ENCODE measurements at places on chromosomes 5 and 9.

- DNase-seq = peak; percentile 8
Observed at GRCh38 chr9:37676411-37676830, 25.7 kb downstream of the FRMPD1 start.

DNA sequence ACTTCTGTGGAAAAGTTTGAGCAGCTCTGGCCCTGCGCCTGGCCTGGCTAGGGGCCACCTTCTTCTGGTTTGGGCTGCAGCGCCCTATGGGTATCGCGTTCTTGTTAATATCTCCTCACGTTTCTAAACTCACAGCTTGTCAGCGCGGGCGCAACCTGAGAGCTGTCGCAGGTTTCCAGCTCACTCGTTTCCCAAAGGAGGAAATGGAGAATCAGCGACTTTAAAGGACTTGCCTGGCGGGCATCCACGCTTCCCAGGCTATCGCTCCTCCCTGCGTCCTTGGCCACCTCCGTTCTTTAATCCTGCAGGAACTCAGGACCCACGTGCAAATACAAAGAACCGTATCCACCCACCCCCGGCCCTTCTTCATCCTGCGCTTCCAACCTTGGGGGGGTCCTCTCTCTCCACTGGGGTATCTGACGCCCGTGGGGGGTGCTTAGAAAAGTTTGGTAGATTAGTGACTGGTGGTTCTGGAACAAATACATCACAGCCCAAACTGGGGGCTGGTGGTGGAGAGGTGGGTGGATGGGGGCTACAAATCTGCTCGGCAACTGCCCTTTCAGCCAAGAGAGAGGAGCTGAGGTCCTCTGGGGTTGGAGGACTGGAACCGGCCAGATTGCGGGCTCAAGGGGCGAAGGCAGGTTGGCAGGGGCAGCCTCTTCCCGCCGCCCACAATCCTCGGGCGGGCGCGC lies 578 bp upstream of the PSAT1 start:
- DNase-seq = peak; percentile 18

DNA sequence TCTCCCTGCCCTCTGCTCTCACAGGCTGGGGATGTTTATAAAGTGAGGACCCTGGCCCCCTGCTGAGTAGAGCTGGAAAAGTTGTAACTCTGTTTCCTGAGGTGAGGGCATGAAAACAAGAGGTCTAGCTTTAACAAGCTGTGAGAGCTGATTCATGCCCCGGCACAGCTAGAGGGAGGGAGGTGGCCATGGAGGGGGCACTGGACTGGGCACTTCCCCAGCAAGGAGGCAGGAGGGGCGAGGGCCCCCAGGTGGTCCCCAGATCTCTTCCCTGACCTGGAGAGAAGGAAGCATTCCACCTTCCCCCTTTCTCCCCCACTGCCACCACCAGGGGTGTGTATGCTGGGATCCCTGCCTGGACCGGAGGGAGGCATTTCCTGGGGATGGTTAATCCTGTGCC lies at the start of gene MSMP:
Gene MSMP (minus strand): TSS at position 13 of the 400 bp plus-strand sequence. CDS start 147 bp downstream, outside the sequence.
- DNase-seq = no peak

- DNase-seq = no peak
Observed at GRCh38 chr5:142597025-142597424, 88.9 kb downstream of the FGF1 start.

- DNase-seq = no peak
Observed at GRCh38 chr5:159489779-159490178, 159.5 kb upstream of the IL12B start.

GRCh38 chr5:132787076-132787475 lies 10.0 kb upstream of the SEPTIN8 start:
- no peak for DNase-seq

GRCh38 chr5:142874540-142874939 lies 104.4 kb downstream of the ARHGAP26 start:
- no peak for DNase-seq

DNA sequence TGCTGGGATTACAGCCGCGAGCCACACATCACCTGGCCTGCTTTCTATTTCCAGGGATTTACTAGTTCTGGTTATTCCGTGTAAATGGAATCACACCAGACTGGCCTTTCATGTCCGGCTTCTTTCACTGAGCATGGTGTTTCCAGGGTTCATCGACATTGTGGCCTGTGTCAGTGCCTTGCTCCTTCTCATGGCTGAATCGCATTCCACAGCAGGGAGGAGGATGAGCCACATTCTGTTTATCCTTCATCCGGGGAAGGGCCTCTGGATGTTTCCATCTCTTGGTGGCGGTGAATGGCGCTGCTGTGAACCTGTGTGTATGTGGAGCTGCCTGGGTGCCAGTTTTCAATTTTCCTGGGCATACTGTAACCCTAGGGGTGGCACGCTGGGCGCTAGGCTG lies 58.7 kb upstream of the RNU6ATAC start:
- no peak for DNase-seq

GRCh38 chr5:168002116-168002515 lies 289.3 kb upstream of the WWC1 start:
- no peak for DNase-seq

DNA sequence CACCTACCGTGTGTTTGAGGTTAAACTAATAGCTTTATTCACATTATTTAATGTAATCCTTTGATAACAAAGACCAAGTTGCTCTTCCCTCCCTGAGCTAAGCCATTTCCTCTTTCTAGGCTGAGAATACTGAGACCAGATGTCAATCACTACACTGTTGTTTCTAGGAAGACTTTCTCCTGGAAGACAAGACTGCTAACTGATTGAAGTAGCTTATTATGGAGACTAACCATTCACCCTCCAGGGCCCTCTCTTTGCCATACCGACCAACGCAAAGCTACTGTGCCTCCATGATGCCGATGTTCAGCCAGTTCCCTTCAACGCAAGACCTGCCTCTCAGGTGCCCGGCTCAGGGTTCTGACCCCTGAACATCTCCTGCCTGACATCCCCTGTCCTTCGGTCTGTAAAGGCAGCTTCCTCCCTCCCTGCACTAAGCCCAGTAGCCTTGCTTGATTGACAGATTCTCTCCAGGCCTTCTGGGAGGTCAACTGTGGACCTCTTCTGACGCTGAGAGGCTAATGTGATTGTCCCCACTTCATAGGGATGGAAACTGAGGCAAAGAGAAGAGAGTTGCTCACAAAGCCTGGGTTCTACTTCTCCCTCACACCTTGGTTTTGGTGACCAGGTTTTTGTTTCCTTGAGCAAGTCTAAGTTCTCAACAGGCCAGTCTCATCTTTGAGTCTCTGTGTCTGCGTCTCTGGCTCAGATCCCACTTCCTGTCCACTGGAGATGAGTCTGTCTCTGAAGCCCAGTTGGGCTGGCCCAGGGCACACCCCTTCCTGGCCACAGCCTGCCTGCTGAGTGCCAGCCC lies 259.7 kb upstream of the IRX2 start:
- DNase-seq = no peak

DNA sequence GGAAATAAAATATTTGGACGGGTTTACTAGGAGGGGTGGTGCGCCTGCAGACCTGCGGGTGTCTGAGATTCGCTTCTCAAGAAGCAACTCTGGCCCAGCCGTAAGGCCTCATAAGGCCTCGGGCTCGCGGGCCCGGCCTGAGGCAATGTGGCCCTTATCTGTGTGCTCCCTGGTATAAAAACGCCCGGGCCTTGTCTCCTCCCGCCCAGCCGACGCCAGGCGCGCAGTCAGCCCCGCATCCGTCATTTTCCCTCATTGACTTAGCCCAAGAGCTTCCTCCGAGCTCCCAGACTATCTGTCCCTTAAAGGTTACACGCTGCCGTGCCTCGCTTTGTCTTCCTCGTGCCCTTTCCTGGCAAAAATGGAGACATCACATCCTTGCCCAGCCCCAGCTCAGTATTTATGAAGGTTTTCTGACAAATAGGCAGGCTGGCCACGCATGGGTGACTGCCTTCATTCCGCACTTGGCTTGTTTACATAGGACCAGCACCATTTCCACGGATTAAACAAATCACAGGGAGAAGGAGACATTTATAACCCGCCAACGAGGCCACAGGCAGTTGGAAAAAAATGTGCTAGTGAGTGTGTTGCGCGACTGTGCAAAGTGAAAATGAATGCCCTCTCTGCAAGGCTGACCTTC lies 74.5 kb upstream of the TBCA start:
- DNase-seq = peak; percentile 30

GRCh38 chr9:84002344-84002743 lies 21.7 kb downstream of the RMI1 start:
- no peak for DNase-seq
